Esophagus mucosa (tissue), 1 donor: ENCODE measurements at places on chromosomes 11 and 22.

- no peak for ATAC-seq
These were observed 56.9 kb upstream of the PRR5 start for GRCh38 chr22:44645083-44645482.

- peak; percentile 12 for ATAC-seq
These were observed 706 bp downstream of the DCPS start for GRCh38 chr11:126304457-126305075.

DNA sequence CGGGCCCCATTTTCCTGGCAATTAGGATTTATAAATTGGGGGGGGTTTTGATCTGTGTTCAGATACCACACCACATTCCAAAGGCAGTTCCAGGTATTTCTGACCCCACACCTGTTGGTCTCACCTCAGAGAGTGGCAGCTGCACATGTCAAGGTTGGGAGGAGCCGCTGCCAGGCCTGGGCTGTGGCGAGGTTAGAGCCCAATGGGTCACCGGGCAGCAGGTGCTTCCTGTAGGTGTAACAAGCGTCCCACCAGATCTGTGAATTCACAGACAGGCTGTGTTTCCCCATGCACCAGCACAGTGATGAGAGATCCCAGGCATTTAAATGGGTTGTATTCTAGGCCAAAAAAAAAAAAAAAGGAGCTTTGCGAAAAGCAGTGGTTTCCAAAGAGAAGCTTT lies 58.6 kb downstream of the CABIN1 start:
- no peak for ATAC-seq

DNA sequence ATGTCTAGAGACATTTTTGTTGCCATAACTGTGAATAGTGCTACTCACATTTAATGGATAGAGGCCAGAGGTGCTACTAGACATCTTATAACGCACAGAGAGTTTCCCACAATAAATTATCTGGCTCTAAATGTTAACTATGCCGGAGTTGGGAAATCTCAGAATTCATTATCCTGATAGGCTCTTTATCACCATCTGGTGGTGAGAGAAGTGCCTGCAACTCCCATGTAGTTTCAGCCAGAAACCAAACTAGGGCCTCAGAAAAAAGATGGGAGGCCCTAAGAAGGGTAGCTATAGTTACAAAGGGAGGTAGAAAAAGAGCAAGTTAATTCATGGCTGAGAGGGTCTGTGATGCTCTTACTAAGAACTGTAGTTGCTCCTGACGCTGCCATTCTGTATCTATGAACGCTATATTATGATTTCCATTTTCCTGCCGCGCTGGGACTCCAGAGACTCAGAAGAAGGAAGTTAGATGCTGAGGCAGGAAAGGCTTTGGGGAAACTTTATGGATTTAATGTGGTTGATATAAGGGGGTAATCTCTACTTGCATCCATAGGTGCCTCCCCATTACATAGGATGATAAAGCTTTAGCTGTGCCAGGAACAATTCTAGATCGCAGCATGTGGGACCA lies 22.9 kb upstream of the MRPL17 start:
- ATAC-seq = peak; percentile 56

- no peak for ATAC-seq
These were observed 247.8 kb upstream of the ZC3H12C start for GRCh38 chr11:109845437-109845836.

DNA sequence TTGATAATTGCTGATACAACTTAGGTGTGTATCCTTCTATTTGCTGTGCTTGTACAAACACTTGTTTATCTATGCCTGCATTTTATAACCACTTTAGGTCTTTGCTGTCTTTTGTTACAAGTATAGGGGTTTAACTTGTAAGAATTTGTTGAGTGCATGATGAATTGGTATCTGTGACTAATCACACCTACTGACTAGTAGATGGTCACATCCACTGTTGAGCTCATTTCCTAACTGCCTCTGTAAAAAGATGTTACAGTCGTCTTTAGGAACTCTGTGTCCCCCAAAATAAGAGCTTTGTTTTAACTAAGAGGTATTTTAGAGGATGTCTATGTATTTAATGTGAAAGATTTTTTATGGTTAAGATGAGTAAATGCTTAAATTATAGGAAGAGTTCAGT lies 60.5 kb downstream of the HIPK3 start:
- no peak for ATAC-seq

DNA sequence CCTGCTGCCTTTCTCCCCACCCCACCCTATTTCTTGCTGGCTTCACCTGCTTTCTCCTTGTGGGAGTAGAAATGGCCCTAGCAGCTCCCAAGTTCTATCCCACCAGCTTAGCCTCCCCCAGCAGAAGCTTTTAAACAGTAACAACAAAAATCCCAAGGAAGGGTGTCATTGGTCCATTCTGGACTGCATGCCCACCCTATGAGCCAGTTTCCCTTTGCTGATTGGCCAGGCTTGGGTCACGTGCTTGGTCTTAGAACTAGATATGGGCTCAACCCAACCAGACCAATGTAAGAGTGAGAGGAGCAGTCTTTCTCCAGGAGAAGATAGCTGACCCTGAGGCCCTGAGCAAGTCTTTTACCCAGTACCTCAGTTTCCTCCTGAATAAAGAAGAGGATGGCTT lies 2.3 kb downstream of the MTFP1 start:
- ATAC-seq = no peak

GRCh38 chr22:33476716-33477115 lies 418.5 kb upstream of the SYN3 start:
- no peak for ATAC-seq

DNA sequence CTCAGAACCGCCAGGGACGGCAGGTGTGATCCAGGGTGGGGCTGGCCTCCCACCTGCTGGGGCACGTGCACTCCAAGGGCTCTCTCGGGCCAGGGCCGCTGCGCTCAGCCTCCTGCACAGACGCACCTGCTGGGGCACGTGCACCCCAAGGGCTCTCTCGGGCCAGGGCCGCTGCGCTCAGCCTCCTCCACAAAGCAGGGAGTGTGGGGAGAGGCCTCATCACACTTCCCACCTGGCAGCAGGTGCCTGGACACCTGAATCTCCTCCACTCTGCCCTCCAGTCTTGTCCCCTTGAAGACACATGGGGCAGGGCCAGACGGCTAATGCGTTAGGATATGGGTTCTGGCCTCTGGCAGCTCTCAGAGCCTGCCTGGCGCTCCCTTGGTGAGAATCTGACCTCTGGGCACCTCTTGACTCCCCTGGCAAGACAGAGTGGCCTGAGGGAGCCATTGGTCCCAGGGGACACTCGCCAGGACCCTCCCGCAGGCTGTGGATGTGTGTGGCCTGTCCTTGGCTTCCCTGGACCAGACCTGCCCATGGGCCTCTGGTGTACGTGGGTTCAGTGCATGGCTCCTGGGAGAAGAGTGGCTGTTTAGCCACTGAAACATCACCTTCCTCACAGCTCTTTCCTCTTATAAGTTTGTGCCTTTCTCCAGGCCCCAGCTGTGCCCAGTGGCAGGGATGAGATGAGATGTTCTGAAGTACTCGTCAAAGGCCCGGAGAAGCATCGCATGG lies 73.5 kb downstream of the BRD1 start:
- ATAC-seq = peak; percentile 14

DNA sequence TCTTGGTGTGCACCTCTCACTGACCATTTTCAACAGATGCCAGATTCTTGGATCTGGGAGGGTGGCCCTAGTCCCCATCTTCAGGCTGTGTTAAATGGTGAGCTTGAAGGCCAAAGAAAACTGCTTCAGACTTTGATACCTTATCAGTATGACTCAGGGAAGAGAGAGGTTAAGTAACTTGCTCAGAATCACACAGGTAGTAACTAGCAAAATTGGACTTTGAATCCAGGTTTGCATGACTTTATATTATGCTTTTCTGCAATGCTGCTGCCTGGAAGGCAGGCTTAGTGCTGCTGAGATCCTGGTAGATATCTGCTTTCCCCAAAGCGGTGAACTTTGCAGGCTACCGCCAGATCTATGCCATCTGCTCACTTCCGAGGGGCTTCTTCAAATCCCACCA lies 487.3 kb downstream of the INSC start:
- no peak for ATAC-seq

GRCh38 chr11:20156876-20157613 lies 3.2 kb downstream of the DBX1 start:
- ATAC-seq = no peak

DNA sequence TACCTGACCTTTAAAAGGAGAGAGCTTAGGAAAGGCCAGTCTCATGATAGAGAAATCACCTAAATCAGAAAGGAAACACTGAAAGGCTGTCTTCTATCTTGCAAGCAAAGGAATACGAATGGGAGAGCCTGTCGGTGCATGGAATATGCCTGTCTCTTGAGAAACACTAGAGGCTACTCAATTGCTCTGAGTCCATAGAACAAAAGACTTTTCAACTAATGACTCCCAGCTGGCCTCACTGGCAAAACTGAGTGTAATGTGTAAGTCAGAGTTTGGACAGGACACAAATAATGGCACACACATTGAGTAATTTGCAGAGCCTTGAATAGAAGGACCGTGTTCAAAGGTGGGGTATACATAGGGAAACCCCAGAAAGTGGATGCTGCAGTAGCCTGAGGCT lies 171.0 kb upstream of the ARHGAP20 start:
- ATAC-seq = no peak

DNA sequence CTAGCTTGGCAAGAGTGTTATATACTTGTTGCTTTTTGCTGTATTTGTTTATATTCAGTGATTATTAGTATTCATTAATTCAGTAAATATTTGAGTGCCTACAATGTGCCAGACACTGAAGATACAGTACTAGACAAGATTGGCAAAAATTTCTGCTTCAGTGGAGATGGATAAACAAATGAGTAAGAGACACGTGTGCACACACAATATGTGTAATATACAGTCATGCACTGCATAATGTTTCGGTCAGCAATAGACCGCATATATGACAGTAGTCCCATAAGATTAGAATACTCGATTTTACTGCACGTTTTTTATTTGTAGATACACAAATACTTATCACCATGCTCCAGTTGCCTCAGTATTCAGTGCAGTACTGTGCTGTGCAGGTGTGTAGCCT lies 104.9 kb upstream of the GAL start:
- ATAC-seq = peak; percentile 41

- no peak for ATAC-seq
These were observed 1.7 kb downstream of the DRD4 start for GRCh38 chr11:638631-639331.

DNA sequence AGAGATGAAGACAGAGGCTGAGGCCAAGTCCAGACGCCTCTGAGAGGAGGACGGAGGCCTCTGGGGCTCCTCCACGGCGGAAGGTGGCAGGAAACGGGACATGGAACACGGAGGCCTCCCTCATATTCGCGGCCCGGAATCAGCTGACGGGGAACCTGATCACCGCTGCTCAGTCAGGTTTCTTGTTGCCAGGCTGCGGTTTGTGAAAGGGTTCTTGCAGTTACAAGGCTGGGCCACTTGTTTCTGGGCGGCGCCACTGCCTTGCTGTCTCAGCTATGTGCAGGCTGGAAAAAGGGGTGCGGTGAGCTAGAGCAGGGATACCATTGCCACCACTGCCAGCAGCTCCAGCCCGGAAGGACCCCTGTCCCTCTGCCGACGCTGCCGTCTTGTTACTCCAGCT lies 10.0 kb upstream of the MMP1 start:
- peak; percentile 33 for ATAC-seq

DNA sequence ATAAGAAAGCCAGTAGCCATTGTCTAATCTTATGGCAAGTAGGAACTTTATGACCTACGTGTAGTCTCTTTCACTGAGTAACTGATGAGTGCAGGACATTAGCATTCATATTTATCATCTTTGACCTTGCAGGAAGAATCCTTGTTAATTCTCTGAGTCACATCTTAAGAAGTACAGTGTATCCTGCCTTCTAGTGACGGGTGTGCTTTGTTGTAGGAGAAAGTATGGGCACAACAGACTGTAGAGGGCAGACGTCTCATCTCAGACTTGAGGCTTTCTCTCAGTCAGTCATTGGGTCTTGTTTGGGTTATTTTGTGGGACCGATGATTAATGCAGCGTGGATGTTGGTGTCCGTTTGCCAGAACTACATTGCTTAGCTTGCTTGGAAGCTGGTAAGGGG lies 6.8 kb downstream of the RNF214 start:
- ATAC-seq = peak; percentile 90

- ATAC-seq = peak; percentile 24
These were observed 55.1 kb downstream of the PACSIN2 start for GRCh38 chr22:42959576-42960509.

DNA sequence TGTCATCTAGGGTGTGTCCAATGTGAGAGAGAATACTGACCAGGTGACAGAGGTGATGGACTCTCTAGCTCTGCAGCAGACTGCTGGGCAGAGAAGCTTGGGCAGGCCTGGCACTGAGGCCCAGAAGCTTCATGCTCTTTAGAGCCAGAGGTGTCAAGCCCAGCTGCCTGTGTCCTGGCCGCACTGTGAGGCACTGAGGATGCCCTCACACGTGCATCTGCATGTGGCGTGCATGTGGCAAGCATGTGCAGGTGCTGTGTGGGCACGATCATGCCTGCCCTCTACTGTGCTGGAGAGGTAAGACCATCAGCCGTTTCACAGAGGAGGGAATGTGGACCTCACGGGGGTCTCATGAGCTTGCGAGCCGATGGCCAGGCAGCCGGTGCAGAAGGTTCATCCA lies 15.8 kb upstream of the TXNRD2 start:
- ATAC-seq = no peak

GRCh38 chr22:18114495-18114894 lies 3.9 kb downstream of the TUBA8 start:
- no peak for ATAC-seq

GRCh38 chr11:76226626-76227025 lies 20.3 kb upstream of the WNT11 start:
- ATAC-seq = no peak

GRCh38 chr11:99645934-99646333 lies 625.2 kb downstream of the CNTN5 start:
- ATAC-seq = no peak

GRCh38 chr11:27995083-27995482 lies 112.9 kb downstream of the KIF18A start:
- no peak for ATAC-seq

GRCh38 chr11:38865922-38866321 lies 2267.9 kb upstream of the RAG2 start:
- ATAC-seq = no peak

DNA sequence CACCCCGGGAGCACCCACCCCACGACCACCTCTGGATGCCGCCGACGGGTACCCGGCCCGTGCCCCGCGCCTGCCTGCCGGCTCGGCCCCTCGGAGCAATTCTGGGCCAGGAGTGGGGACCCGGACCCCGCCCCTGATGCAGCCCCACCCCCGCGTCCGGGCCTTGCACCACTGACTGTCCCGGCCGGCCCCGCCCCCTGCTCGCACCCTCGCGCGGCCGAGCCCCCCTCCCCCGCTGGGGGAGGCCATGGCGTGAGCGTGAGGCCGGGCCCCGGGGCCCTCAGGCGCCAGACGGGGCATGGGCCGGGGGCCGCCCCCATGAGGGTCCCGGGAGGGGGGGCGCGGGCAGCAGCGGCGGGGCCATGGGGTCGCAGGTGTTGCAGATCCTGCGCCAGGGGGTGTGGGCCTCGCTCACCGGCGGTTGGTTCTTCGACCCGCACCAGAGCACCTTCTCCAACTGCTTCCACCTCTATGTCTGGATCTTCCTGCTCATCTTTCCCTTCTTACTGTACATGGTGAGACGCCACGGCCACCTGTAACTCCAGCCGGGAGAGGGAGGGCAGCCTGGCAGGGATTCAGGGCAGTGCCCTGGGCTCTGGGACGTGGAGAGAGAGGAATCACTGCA lies 486 bp downstream of the PCNX3 start:
- ATAC-seq = peak; percentile 5

GRCh38 chr11:129817534-129818051 lies 1.9 kb downstream of the TMEM45B start:
- ATAC-seq = peak; percentile 56
